Right ventricle myocardium superior (tissue), 1 donor: ENCODE measurements at places on chromosomes 4 and X.

DNA sequence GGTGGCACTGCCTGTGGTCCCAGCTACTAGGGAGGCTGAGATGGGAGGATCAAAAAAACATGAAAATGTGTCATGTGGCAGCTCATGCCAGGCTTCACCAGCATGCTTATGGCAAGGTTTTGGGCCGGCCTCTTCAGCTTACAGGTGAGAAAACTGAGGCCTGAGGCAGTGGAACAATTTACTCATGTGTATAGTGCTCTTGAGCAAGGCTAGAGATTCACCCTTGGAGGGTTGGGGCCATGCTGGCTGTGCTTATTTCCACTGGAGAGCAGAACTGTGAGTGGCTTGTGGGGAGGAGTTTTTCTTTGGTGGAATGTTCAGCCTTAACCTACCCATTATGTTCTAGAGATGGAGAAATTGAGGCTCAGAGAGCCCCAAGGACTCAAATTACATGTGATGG, 31.8 kb downstream of the NSD2 start:
- DNase-seq = peak; percentile 5

GRCh38 chr4:81465406-81466340, 6.0 kb downstream of the RASGEF1B start:
- DNase-seq = no peak

DNA sequence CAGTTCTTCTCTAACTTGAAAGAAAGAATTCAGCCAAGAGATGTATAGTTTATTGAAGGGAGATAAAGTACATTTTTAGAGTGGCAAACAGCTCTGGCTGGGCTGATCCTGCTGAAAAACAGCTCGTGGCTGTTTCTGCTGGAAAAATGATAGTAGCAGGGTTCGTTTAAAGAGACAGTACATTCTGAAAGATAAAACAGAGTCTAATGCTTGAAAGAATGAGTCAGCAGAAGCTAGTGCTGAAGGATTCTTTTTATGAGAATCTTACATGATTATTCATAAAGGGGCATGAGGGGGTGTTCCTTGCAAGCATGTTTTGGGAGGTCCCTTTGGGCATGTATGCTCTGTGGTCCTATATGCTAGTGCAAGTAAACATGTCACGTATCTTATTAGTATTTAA, 790.0 kb downstream of the PCDH18 start:
- no peak for DNase-seq

- DNase-seq = no peak
Observed at GRCh38 chrX:40736170-40736505, 796 bp upstream of the MED14 start.

- DNase-seq = peak; percentile 84
Observed at GRCh38 chr4:138919094-138919936, 96.3 kb upstream of the NOCT start.

DNA sequence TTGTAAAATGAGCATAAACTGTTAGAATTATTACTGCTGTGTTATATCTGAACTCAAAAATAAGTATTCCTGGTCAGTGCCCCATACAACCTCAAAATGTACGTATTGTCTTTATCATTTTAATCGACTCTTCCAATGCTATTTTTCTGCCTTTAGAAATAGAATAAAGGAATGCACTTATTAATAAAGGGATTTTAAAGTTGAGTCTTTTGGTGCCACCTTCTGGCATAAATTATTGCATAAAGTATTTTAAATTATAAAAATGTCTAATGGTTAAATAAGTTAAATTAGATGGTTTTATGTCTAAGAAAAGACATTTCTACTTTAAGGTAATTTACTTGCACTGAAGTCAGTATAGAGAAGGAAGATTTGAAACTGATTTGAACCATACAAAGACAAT, 424.0 kb upstream of the NDST4 start:
- no peak for DNase-seq
